ENCODE measurements at places on chromosomes 1 and 21.

GRCh38 chr1:66381621-66382275 is 152.2 kb upstream of the SGIP1 start:
- DNase-seq = no peak

GRCh38 chr1:23026568-23026967 is 7.3 kb downstream of the KDM1A start:
- DNase-seq = no peak

DNA sequence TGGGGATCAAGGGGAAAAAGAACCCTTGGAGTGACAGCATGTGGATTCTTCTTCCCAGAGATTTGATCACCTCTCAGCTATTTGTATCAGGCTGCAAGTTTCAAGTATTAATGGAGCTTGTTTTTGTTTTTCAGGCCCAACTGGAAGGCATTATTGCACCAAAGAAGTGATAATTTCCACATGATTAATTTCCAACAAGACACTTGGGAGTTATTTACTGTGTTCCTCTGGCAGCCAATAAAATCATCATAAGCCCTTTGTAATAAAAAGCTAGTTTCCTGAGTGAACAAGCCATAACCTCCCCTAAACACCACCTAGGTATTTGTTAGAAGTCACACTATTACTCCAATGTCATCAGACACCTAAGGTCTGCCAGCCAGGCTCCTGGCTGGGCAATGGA is 8.2 kb downstream of the DNALI1 start:
- no peak for DNase-seq

- no peak for DNase-seq
These were observed 2.6 kb downstream of the ZNF691 start for GRCh38 chr1:42848823-42849537.
